ENCODE measurements at places on chromosomes 1 and 21. TPM values are rescaled to one million over a fixed set of nuclear protein-coding genes. Genes with fewer than 3 reads are reported as not detected.

The TNFRSF18 gene
- 126 TPM for total RNA-seq

The PALMD gene
- total RNA-seq = not detected

The GUK1 gene
- 376 TPM for total RNA-seq

The TAF5L gene
- 17.7 TPM for total RNA-seq

The RUNX3 gene
- 180 TPM for total RNA-seq

The GLIS1 gene
- not detected for total RNA-seq

Measured in activated CD8-positive, alpha-beta T cell treated with anti-CD3 and anti-CD28 coated beads for 36 hours (primary cell).